CD4-positive, alpha-beta T cell treated with Interleukin-17A for 1 hour (primary cell): ENCODE measurements at places on chromosomes 3 and 15.

DNA sequence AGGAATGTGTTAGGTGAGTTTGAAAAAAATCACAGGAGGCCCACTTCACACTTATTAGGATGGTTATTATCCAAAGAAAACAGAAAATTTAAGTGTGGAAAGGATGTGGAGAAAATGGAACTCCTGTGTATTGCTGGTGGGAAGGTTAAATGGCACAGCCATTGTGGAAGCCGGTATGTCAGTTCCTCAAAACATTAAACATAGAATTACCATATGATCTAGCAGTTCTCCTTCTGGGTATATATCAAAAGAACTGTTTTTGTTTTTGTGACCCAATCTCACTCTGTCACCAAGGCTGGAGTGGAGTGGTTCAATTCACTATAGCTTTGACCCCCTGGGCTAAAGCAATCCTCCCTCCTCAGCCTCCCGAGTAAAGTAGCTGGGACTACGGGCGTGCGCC, 10.4 kb upstream of the ZFYVE19 start:
- DNase-seq: no peak

- no peak for DNase-seq
Measured at GRCh38 chr15:77664428-77664827, 31.7 kb upstream of the LINGO1 start.

GRCh38 chr3:21673393-21673792, 77.6 kb downstream of the ZNF385D start:
- DNase-seq: no peak

DNA sequence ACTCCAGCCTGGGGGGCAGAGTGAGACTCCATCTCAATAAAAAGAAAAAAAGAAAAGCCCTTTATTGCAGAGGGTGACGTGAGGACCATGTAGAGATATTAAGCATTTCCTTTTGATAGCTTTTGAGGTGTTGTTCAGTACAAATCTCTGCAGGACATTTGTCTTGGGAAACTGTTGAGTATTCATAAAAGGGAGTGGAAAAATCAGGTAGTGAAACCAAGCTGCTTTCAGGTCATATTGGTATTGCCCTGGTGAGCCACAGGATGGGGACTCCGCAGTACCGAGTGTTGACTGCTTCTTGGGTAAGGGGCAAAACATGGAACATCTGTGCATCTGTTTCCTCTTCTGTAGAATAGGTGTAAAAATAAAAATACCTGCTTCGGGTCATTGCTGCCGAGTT, 9.9 kb downstream of the ITPR1 start:
- no peak for DNase-seq
